GM06990 (cell line): ENCODE measurements at places on chromosomes 2 and 18.

DNA sequence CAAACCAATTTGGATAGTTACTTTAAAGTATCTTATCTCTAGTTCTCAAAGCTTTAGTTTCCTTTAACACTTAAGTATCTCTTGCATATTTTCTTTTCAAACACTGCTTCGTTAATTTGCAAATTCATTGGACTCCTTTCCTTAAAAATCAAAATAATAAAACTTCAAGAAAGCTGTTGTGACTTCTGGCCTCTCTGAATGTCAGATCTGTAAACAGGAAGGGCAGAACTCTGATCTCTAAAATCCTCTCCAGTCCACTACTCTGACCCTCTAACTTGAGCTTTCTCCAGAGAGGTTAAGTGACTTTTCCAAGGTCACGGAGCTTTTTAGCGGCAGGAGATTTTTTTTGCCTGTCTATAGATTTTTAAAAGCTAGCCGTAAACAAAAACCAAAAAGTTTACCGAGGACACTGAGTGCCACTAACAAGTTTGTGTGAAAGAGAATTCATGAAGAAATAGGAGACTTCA is 155.5 kb downstream of the TGIF1 start:
- no peak for DNase-seq

DNA sequence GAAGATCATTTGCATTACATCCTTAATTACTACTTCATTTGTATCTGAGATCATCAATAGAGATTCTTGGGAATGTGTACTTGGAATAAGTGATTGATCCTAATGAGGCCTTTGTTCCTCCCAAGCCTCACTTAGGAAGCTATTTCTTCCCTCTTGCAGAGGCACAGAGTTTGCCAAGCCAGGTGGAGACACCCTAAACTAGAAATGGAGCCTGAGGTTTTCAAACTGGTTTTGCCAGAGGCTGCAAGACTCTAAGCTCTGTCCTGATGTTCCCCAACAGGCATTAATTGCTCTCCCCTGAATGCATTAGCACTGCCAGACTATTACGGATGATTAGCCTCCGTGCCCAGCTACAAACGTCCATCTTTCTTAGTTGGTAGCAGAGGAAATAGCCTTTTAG is 125.2 kb upstream of the LGALSL start:
- DNase-seq, result no peak

DNA sequence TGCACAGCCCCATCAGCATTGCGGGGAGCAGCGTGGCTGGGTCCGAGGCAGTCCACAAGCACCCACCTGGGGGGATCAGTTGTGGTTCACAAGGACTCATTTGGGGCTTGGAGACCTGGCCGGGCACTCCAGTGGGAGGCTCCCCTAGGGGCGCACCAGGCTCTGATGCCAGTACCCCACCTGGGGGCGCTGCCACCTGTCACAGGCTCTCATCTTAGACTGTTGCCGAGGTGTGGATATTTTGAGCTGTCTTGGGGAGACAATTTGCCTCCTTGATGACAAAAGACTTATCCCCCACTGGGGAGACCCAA is 3.0 kb downstream of the ADRA2B start:
- DNase-seq, result no peak

DNA sequence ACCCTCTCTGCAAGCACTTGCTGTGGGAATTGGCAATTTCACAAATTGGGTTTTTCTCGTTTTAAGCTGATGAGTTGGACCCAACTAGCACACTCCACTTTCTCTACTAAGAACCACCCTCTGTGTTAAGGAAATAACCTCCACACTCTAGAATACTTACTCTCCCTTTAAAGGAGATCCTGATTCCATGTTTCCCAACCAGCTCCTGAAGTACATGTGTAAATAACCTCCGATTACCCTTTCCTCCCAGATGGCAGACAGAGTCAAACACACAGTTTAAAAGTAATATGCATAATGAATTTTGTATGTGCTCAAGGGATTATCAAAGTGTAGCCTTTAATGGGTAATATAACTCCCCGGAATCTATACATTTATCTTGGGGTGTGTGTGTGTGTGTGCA is 171.3 kb upstream of the OSR1 start:
- no peak for DNase-seq

- DNase-seq, result no peak
Observed at GRCh38 chr2:222180619-222181018, 118.2 kb downstream of the PAX3 start.

DNA sequence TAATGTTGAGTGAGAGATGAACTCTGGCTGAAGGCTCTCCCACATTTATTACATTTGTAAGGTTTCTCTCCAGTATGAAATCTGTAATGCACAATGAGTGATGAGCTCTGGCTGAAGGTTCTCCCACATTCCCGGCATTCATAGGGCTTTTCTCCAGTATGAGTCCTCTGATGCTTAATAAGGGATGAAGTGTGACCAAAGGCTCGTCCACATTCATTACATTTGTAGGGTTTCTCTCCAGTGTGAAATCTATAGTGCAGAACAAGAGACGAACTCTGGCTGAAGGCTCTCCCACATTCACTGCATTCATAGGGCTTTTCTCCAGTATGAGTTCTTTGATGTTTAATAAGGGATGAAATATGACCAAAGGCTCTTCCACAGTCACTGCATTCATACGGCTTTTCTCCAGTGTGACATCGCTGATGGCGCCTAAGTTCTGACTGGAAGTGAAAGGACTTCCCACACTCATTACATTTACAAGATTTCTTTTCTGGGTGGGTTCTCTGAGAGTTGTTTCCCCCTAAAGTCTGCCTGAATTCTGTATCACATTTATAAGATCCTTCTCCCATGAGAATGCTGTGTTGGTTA is 10.2 kb downstream of the ZNF514 start:
- DNase-seq, result no peak

DNA sequence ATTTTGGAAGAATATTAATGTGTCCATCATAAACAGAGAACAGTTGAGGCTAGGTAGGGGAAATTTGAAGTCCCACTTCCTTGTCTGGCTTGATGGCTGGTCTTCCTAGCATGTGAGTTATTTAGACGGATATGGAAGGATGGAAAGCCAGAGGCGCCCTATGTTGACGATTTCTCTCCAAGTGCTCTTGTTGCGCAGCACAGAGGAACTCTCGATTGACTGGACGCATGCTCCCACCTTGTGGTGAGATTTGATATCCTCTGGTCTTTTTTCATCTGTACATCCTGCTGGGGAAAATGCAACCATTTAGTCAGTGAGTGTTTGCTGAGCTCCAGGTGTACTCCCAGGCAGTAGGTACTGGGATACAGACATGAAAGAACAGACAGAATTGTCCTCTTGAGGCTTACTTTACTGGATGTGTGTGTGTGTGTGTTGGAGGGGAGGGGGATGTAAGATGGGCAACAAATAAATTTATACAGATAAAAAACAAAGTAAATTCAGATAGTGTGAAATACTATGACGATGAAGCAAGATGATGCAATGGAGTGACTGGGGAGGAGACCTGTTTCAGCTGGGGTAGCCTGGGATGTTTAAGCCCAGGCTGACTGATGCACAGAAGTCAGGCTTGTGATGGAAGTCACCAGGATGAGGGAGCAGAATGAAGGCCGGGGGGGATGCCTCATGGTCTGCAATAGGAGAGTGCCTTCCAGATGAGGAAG is 137.2 kb downstream of the TRIM43 start:
- DNase-seq, result no peak

- DNase-seq, result no peak
Observed at GRCh38 chr2:58006952-58007284, 39.7 kb upstream of the VRK2 start.

DNA sequence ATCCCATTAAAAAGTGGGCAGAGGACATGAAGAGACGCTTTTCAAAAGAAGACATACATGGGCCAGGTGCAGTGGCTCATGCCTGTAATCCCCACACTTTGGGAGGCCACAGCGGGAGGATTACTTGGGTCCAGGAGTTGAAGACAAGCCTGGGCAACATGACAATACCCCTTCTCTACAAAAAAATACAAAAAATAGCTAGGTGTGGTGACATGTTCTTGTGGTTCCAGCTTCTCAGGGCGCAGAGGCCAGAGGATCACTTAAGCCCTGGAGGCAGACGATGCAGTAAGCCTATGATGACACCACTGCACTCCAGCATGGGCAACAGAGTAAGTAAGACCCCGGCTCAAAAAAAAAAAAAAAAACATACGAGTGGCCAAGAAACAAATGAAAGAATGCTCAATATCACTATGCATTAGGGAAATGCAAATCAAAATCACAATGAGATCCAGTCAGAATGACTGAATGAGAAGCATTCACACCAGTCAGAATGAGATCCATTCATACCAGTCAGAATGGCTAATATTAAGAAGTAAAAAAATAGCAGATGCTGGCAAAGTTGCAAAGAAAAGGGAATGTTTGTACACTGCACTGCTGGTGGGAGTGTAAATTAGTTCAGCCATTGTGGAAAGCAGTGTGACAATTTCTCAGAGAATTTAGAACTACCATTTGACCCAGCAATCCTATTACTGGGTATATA is 550.2 kb upstream of the SLC39A10 start:
- no peak for DNase-seq

- DNase-seq, result no peak
Observed at GRCh38 chr18:63758615-63759240, 16.5 kb upstream of the SERPINB7 start.

DNA sequence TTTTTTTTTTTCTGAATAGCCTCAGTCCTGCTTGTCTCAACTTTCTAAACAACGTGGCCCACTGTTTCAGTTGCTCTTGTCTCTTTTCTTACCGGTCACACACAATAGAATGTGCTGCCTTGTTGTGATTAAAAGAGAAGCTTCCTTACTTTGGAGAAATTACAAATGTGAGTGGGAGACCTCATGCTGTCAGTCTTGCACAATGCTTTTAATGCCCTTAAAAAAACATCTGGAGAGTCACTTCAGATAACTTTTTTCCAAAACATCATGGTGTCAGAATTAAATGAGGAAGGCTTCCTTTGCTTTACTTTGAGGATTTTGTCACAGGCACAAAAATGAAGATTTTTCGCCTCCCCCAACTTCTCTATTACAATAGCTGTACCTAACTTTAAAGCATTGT is 37.7 kb downstream of the LHCGR start:
- DNase-seq, result no peak

DNA sequence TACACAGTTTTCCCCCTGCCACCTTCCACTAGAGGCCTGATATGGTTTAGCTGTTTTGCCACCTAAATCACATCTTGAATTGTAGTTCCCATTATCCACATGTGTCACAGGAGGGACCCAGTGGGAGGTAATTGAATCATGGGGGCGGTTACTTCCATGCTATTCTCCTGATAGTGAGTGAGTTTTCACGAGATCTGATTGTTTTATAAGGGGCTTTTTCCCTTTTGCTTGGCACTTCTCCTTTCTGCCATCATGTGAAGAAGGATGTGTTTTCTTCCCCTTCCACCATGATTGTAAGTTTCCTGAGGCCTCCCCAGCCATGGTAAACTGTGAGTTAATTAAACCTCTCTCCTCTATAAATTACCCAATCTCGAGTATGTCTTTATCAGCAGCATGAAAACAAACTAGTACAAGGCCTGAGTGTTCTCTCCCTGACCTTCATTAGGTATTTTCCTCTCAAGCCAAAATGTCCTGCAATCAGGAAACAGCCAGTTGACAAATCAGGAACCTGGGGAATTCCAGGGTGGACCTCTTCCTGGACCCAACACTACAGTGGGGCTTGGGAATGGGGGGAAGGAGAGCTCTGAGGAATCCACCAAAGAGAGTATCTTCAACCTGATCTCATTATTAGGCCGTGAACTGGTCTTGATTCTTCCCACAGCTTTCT is 129.9 kb downstream of the TXNL1 start:
- no peak for DNase-seq

DNA sequence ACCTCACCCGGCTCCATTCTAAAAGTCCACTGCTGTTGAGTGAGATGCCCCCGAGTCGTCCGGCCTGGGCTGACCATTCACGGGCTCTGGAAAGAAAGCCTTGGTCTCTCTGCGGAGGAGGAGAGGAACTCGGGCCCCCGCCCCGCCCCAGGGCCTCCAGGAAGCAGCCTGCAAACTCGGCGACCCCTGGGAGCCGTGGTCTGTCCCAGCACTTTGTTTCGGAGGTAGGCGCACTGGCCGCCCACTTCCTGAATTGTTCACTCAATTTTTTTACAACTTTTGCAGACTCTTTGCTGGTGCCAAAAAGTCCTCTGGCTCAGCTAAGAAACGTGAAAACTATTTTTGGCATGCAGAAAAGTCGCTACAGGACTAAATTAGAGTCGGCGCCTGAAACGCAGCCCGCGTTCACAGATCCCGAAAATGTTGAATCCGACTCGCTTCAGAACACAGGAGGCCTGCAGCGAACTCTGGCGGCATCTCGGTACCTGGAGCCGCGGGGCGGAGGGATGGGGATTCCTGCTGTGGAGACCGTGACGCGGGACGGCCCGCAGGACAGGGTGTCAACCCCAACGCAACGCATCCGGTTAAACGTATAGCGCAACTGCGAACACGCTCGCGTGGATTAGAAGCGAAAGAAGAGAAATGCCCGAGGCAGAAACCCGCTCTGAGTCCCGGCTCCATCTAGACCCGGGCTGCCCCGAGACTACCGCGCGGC is 1.5 kb downstream of the PXDN start:
- no peak for DNase-seq

DNA sequence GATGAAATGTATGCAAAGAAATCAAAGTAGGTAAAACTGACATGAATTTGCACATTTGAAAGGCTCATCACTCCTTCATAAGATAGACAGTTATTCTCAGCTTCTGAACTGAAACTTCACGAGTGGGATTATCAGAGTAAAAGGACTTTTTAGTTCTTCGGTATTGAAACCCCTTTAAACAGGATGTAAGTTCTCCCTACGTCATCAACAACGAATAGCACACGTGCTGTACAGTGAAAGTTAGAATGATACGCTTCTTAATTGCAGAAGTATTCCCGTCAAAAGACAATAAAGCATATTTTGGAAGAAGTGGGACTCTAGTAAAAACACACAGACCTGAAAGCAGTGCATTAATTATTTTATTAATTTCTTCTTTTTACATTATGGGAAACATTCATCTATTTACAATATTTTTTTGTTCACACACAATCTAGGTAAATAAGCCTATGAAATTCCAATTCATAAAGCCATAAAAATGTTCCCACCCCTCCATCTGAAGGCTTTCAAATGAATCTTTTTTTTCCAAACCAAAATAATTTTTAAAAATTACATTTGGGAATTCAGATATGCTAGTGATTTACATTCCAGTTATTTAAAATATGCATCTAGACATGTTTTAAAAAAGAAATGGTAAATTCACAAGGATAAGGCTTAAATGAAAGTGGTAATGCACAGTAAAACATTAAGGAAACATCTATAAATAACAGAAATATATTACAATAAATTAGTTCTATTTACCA is 45.9 kb downstream of the TGIF1 start:
- DNase-seq, result no peak

GRCh38 chr2:56534321-56534720 is 350.5 kb downstream of the CCDC85A start:
- DNase-seq, result no peak

DNA sequence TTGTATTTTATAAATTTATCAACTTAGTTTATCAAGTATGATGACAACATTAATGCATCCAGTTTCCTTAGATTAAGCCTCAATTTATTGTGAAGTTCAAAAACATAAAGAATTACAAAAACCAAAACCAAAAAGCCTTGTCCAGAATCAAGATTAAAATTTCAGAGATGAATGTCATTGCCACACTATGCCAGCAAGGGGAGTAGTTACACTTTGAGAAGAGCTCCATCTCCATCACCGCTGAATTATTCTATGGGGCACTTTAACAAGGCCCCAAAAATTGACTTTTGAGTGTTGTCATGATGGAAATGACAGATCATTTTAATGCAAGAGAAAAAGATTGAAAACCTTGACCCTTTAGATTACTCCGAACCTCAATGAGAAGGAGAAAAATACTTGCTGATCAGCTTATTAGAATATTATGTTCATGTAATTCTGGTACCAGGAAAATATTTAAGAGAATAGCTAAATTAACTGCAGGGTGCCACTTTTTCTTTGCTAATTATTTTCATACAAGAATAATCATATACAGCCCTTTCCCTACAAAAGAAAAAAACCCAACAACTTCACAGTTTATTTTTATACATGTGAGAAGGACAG is 152.5 kb upstream of the AQP4 start:
- no peak for DNase-seq
